NCI-H187 (cell line): ENCODE measurements at places on chromosomes 3 and 15.

- DNase-seq = no peak
These were observed 41.4 kb downstream of the SIDT1 start for GRCh38 chr3:113573728-113574127.

DNA sequence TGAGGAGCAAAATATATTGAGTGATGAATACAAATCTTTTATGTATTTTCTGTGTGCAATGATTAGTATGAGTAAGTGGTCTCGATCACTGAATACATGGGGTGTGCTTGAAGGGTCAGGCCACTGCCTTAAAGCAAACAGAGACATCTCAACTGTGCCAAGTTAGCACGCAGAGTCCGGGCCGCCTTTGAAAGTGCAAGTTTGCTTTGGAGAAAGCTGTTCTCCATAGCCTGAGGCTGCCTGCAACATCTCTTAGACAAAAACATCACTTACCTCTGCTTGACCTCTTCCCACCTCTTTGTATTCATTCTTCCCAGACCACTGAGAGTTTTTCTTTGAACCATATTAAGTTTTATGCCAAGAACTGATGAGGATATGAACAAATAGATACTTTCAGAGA lies 267.0 kb downstream of the ZBTB20 start:
- peak; percentile 2 for DNase-seq

- no peak for DNase-seq
These were observed 239.4 kb upstream of the ZPLD1 start for GRCh38 chr3:102195198-102195948.

DNA sequence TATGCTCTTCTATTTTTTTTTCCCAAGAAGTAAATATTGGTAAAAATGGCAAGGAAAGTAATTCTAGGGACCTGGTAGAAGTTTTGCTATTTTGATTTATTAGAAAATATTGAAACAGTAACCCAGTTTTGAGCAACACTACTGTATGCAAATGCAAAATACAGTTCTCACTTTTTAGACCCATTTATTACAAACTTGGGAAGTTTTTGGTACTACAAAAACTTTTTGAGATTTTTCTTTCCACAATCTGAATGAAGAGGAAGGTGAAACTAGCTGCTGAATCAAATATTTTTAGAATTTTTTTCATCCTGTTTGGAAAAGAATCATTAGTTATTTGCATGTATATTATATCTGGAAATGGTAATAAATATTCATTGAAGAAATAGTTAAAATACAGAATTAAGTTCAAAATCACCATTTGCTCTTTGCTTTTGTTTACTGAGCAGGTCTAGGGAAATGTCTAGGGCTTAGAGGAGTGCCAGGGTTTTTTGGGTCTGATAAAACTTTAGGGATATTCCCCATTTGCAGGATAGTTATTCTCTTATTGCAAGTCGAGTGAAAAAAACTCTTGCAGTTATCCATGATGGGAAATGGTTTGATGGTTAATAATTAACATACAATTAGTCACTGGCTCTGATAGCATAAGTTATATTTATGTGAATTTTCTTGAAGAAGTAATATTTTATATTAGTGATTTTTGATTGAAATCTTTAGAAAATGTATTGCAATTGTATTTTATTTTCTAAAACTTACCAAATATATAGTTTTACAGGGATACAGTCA lies 47.0 kb downstream of the TCF12 start:
- DNase-seq = no peak

DNA sequence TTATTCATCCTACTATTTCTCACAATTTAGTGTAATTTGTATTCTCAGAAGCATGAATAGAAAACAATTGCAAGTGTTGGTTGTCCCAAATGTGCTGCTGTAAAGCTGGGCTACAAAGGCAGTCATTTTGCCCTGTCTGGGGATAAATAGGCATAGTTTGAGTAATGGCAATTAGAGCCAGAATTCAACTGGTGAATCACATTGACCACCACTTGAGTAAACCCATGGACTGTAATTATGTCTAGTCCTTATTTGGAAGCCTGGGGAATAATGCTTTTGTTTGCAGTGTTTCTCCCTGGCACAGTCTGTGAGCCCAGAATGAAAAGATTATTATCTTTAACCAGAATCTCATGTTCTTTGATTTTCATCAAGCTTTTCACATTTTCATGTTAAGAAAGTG lies 30.5 kb upstream of the CHL1 start:
- no peak for DNase-seq

DNA sequence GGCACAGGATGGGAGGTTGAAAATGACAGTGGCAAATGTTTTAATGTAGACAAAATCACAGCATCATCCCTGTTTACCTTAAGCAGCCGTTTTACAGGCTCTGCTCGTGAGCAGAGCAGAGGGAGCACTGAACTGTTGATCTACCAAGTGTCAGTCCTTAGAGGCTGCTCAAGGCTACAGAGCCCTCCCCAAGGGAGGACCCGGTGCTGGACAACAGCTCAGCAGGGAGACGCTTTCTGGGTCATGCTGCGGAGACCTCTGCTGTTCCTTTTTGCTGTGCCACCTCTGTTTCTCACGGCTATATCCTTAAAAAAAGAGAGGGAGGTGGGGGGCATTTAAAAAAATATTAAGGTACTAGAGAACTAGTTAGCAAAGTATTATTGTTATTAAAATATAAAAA lies 400.2 kb downstream of the GABRB3 start:
- DNase-seq = no peak

DNA sequence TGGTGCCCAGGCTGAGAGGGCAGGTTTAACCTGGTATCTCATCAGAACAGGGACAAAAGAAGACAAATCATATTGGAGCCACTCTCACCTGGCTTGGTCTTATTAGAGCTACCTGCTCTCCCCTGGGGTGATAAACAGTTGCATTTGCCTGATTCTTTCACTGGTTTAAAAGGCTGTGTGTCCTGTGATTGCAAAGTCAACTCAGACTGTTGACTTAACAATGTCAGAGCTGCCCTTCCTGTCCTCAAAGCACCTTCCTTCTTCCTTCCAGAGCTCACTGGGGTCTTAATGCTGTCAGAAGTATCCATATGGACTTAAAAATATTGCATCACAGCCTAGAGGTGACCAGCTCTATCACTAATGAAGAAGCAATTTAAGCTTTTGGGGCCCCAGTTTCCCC lies 50.5 kb upstream of the MINAR1 start:
- no peak for DNase-seq

DNA sequence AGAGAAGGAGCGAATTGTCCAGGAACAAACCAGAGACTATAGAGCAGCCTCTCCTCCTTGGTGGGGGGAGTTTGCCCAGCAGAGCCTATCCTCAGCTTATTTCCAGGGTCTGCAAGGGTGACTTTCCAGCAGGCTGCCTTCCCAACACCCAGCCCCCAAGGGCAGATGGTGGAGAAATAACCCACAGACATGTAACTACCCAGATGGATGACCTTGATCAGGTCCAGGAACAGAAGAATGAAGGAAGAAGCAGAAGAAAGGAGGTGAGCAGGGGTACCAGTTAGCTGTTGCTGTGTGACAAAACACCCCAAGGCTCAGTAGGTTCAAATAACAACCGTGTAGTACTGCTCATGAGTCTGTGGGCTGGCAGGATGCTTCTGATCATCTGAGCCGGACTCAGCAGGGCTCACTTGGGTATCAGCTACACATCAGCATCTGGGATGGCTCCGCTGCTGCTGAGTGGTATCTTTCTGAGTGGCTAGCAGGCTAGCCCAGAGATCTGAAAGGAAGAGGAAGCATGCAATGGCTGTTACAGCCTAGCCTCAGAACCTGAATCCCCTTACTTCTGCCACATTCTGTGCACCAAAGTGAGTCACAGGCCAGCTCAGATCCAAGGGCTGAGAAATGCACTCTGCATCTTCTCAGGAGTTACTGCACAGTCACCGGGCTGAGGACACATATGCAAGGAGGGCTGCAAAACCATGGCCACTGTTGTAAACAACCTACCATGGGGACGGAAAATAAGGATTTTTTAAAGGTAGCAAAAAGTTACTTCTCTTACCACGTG lies 22.2 kb upstream of the TXNRD3 start:
- no peak for DNase-seq

- DNase-seq = no peak
These were observed 27.6 kb downstream of the BDH1 start for GRCh38 chr3:197528190-197528589.

GRCh38 chr15:95446854-95447253 lies 883.6 kb upstream of the NR2F2 start:
- no peak for DNase-seq

DNA sequence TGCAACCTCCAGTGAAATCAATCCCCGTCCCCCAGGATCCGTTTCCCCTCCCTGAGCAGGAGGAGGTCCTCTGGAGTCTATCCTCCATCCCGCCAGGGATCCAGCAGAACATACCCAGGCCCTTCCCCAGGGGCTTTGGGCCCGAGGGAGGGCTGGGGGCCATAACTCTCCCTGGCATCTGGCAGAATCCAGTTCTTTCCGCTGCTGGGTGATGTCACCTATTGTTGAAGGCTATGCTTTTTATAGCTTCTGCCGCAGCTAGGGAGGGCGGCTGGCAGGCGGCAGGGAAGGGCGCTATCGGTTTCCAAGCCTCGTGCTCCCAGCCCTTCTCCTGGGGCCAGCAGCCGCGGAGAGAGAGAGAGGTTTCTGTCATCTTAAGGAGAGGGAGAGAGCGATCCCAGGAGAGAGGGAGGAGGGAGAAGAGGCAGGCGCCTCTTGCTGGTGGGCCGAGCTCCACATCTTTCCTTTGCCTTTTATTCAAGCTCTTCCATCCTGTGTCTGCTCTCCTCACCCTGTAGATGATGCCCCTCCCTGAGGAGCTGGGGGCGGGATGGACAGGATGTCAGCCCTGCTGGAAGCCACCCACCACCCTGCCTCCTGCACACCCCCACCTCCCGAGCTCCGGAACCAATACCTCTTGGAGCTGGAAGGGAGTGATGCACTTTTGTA lies 120.1 kb downstream of the ANP32A start:
- peak; percentile 26 for DNase-seq

GRCh38 chr3:107269136-107269535 lies 108.1 kb upstream of the CCDC54 start:
- DNase-seq = no peak

DNA sequence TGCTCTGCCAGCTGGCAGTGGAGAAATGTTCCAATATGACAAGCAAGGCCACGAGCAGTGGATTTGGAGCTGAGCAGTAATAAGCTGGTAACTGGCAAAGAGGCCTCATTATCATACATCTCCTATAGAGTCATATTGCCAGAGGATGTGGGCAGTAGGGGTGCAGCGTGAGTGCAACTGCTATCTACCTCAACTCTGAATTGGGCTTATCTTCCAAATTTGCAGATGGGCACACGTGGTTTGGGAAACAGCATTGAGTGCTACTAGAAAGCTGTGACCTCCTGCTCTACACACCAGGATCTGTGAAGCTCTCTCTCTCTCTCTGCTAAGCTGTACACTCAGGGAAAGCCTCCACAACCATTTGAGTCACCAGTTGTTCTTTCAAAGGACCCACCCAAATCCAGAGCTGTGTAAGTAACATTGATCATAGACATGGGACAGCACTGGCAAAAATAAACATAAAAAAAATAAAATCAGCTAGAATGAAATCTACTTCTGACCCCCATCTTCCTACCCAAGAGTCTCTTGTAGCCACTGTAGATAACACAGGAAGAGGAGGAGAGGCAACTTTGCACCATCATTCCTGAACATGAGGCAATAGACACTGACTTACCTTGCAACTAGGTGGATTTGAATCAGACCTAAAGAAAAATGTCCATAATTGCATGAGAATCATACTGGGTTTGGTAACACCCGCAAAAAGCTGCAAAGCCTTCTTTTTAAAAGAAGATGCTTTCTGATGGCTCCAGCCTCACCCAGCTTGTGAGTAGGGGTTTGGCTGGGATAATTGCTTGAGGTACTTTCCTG lies 82.9 kb upstream of the THBS1 start:
- no peak for DNase-seq

- no peak for DNase-seq
These were observed 19.0 kb upstream of the MEX3B start for GRCh38 chr15:82064824-82065223.

- no peak for DNase-seq
These were observed 59.6 kb downstream of the DLG1 start for GRCh38 chr3:197238842-197239241.

DNA sequence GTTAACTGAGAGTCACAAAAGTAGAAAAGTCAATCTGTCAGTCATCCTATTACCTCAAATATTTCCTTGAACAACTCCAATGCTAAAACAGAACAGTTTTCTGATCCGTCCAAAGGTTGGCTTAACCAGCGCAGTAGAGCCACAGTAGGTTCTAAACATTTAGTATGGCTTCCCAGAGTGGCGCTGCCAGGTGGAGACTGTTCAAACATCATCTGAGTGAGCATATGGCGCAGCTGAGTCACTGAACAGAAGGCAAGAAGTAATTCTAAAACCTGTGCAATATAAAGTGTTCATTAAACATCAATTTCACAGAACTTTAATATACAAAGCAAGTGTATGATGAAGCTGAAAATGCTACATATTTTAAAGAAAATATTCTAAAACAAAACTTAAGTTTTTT lies 19.9 kb downstream of the CIP2A start:
- no peak for DNase-seq

- DNase-seq = no peak
These were observed 6.6 kb upstream of the MCF2L2 start for GRCh38 chr3:183434992-183435391.

DNA sequence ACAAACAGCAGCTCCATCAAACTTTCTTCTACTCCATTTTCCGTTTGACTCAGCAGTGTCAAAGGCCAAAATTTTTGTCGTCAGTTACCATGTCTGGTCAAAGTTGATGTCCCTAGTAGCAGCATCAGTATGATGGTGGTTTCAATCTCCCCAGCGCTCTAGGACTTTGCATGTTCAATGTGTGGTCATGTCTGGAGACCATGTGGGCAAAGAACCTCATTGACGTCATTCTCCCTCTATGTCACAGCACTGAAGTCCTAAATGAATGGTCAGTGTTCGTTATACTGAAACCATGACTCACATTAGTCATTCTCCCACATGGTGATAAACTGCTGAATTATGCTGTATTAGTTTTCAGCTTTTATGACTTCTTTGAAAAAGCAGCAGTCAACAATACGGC lies 23.2 kb downstream of the SHC4 start:
- no peak for DNase-seq

DNA sequence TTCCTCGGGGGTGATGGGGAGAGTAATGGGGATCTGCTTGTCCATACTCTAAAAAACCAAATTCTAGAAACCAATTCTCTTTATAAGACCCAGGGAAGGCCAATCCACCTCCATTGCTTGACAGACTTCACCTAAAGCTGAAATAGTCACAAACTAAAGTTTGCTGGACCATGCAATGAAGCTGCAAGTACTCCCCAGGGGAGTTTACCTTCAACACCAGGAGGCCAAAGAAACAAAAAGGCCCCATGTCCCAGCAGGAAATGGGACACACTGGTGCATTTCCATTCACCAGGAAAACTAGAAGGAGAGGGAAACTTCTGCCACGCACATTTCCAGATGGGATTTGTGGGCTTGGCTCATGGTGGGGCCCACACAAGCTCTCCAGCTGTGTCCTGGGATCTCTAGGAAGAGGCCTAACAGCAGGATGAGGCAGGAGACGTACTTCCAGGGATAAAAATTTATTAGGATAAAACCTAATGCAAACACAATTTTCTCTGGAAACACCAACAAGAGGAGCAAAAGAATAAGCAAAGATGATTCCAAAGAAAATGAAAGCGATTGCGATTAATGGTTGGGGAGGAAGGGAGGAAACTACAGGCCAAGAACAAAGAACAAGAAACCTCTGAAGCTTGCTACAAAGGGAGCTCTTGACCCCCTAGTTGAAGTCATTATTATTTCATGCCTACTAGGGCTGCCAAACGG lies 238.0 kb upstream of the LRTM1 start:
- no peak for DNase-seq
